ENCODE measurements at places on chromosomes 16 and 17.

DNA sequence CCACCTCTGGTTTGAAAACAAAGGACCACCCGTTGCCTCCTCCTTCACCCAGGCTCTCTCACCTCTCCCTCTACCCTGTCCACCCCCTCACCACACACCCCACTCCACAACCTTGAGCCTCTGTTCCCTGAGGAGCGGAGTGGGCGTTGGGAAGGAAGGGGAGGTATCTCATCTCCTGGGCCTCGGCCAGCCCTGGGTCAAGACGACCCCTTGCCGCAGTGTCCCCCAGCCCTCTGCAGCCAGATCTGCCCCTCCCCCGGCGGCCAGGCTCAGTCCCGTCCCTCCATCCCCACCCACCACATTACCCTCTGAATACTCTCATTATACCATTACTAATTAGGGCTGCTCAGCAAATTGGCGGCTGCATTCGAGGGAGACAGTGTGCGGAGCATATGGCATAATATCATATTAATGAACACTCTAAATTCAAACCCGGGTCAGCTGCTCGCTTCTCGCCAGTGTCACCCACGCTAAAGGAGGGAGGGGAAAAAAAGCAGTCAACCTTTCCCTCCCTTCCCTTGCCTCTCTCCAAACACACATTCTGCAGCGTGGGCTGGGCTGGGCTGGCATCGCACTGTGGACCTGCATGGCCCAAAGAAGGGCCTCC lies 123.2 kb upstream of the LHX1 start:
- DNase-seq, result no peak
- H3K36me3 ChIP-seq, result no peaks in the 10 kb centered on the region
- H3K4me3 ChIP-seq, result no peak overlapping the region
- no peak overlapping the region for H3K27ac ChIP-seq
- H3K4me1 ChIP-seq, result peaks cover 8% of the 10 kb centered on the region

DNA sequence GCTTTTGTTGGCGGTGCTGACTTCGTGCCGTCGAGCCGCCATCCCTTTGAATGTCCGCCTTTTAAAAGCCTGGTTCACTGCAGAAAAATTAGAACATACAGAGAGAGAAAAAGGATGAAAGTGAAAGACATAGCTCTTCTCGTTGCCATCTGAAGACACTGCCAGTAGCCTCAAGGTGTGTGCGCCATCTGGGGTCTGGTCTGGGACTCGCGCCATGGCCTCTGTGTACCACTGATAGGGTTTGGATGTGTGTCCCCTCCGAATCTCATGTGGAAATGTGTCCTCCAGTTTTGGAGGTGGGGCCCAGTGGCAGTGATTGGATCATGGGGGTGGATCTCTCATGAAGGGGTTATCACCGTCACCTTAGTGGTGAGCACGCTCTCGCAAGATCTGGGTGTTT lies 15.5 kb downstream of the GSE1 start:
- no peak overlapping the region for H3K27ac ChIP-seq
- DNase-seq, result no peak

- H3K36me3 ChIP-seq, result no peaks in the 10 kb centered on the region
- DNase-seq, result no peak
- H3K27ac ChIP-seq, result no peak overlapping the region
- H3K4me3 ChIP-seq, result no peak overlapping the region
Observed at GRCh38 chr16:20347666-20348364, 4.7 kb downstream of the UMOD start.

GRCh38 chr17:81306898-81307510 lies 11.9 kb upstream of the SLC38A10 start:
- H3K27me3 ChIP-seq, result no peaks in the 10 kb centered on the region
- no peaks in the 10 kb centered on the region for H3K36me3 ChIP-seq
- no peak overlapping the region for H3K4me3 ChIP-seq
- peaks cover 6% of the 10 kb centered on the region for H3K4me1 ChIP-seq

GRCh38 chr16:25390761-25391160 lies 133.1 kb upstream of the ZKSCAN2 start:
- no peak for DNase-seq
- H3K27ac ChIP-seq, result no peak overlapping the region
- H3K27me3 ChIP-seq, result no peaks in the 10 kb centered on the region

DNA sequence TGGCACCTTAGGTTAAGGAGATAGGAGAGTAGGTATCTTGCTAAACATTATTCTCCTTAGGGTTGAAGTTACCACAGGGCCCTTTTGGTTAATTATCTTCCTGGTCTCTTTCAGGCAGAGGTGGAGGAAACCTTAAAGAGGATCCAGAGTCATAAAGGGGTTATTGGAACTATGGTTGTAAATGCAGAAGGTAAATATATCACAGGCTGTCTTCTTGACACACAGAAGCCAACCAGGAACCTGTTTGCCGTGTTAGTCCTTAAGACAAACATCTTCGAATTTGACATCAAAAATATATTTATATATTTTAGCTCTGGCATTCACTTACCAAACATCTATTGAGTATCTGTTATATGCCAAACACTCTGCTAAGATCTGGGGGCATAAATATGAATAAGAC lies 2.4 kb downstream of the DYNLRB2 start:
- H3K27me3 ChIP-seq, result no peaks in the 10 kb centered on the region
- H3K4me1 ChIP-seq, result peaks cover 11% of the 10 kb centered on the region
- no peak overlapping the region for H3K27ac ChIP-seq
- no peak for DNase-seq
- no peaks in the 10 kb centered on the region for H3K36me3 ChIP-seq

DNA sequence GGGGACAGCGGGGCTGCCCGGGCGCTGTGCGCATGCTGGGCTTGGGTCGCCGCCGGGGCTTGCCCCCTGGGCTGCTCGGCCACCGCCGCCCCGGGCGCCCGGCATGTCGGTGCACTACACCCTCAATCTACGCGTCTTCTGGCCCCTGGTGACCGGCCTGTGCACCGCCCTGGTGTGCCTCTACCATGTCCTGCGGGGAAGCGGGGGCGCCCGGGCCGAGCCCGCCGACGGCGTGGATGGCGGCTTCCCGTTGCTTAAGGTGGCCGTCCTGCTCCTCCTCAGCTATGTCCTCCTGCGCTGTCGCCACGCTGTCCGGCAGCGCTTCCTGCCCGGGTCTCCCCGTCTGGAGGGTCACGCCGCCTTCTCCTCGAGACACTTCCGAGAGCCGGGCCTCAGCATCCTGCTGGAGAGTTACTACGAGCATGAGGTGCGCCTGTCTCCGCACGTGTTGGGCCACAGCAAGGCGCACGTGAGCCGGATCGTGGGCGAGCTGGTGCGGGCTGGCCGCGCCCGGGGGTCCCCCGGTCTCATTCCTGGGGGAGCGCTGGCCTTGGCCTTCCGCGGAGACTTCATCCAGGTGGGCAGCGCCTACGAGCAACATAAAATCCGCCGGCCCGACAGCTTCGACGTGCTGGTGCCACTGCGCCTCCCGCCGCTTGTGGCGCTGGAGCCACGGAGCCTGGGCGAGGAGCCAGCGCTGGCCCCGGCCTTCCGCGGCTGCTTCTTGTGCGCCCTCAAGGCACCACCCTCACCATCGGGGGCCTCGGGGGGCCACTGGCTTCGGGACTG lies 789 bp downstream of the ITPRIPL2 start:
- no peaks in the 10 kb centered on the region for H3K36me3 ChIP-seq
- no peaks in the 10 kb centered on the region for H3K27me3 ChIP-seq
- H3K4me1 ChIP-seq, result peaks cover 28% of the 10 kb centered on the region
- no peak overlapping the region for H3K4me3 ChIP-seq

- no peaks in the 10 kb centered on the region for H3K27me3 ChIP-seq
- peaks cover 14% of the 10 kb centered on the region for H3K4me1 ChIP-seq
- H3K27ac ChIP-seq, result no peak overlapping the region
Observed at GRCh38 chr17:58302919-58303585, 22.3 kb upstream of the MPO start.

- peaks cover 76% of the 10 kb centered on the region for H3K4me1 ChIP-seq
- H3K27me3 ChIP-seq, result no peaks in the 10 kb centered on the region
- H3K36me3 ChIP-seq, result peaks cover 3% of the 10 kb centered on the region
Observed at GRCh38 chr16:67542464-67542863, 13.8 kb downstream of the RIPOR1 start.

- DNase-seq, result no peak
- peaks cover 10% of the 10 kb centered on the region for H3K36me3 ChIP-seq
- H3K4me3 ChIP-seq, result no peak overlapping the region
- peaks cover 12% of the 10 kb centered on the region for H3K4me1 ChIP-seq
- H3K27ac ChIP-seq, result no peak overlapping the region
- no peaks in the 10 kb centered on the region for H3K27me3 ChIP-seq
Observed at GRCh38 chr16:2438121-2438520, 8.9 kb downstream of the CCNF start.

DNA sequence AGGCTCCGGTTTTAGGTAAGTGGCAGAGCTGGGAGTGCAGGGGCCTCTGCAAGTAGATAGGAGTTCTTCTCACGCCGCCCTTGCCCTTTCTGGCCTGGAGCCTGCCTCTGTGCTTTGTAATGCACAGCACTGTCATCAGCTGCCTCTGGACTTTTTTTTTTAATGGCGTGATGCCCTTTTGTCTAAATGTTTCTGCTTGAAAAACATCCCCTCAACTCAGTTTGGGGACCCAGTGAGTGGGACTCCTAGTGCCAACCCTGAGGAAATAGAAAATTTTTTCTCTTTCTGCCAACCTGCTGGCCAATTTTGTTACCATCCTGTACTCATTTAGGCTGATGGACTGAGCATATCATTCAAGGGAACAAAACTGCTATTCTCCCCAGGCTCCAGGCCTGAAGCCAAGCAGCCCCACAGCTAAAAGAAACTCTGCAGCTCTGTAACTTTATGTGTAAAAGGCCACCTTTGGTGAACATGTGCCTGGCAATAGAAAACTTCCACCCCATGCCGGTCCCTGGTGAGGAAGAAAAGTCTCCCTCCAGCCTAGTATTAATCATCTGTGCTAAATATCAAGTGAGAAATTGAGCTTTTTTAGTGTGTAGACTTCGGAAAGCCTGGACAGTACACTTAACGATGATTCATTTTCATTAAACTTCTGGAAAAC lies 22.5 kb downstream of the SLC6A2 start:
- H3K4me1 ChIP-seq, result no peaks in the 10 kb centered on the region
- no peak for DNase-seq
- no peak overlapping the region for H3K27ac ChIP-seq

DNA sequence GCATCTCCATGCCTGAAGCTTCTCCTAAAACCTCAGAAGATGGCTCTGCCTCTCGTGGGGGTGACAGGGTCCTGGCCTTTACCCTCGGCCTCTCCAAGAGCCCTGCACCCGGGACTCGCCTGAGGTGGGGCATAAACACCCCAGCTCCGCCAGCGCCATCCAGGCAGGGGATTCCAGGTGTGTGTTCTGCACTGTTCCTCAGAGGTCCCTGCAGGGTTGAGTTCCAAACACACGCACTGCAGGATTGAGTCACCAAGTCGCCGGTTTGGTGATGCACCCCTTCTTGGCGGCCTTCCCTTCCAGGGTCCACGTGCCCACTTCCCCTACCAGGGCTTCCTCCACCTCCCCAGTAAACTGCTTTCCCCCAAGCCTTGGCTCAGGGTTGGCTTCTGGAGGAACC lies 40.0 kb upstream of the RBFOX3 start:
- no peak overlapping the region for H3K4me3 ChIP-seq
- no peaks in the 10 kb centered on the region for H3K36me3 ChIP-seq
- DNase-seq, result no peak
- H3K27ac ChIP-seq, result no peak overlapping the region

DNA sequence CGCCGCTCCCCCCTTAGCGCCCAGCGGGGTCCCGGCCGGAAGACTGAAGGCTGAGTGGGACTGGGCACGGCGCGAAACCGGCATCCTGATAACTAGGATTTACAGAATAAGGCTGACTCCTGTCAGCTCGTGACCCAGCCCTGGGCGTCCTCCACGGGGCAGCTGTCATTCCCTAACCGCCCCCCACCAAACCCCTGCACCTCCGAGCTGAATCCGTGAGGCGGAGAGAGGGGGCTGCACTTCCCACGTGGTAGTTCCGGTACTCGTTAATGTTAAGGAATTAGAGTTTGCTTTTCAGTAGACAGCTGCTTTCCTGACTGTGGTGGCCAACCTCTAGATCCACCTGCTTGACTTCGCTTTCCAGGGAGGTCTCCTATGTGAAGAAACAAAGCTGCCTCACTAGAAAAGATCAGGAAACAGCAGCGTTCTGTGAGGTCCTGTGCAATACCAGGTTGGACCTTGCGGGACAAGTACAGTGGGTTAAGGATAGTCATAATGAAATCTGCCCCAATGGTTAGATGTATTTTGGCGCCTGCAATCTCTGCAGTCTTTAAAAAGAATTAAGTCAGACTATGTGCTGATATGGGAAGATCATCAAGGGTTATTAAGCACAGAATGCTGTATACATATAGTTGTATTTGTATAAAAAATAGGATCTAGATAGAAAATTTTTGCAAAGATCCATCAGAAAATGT lies 1.1 kb upstream of the WBP2 start:
- no peak for DNase-seq
- no peaks in the 10 kb centered on the region for H3K27me3 ChIP-seq
- H3K4me1 ChIP-seq, result peaks cover 56% of the 10 kb centered on the region
- peak overlapping the region; percentile 89 for H3K27ac ChIP-seq
- H3K4me3 ChIP-seq, result peak overlapping the region; percentile 98

- no peak overlapping the region for H3K27ac ChIP-seq
- no peaks in the 10 kb centered on the region for H3K27me3 ChIP-seq
- H3K36me3 ChIP-seq, result no peaks in the 10 kb centered on the region
- no peak overlapping the region for H3K4me3 ChIP-seq
- peaks cover 6% of the 10 kb centered on the region for H3K4me1 ChIP-seq
Observed at GRCh38 chr17:70523426-70523825, 354.1 kb downstream of the KCNJ2 start.

DNA sequence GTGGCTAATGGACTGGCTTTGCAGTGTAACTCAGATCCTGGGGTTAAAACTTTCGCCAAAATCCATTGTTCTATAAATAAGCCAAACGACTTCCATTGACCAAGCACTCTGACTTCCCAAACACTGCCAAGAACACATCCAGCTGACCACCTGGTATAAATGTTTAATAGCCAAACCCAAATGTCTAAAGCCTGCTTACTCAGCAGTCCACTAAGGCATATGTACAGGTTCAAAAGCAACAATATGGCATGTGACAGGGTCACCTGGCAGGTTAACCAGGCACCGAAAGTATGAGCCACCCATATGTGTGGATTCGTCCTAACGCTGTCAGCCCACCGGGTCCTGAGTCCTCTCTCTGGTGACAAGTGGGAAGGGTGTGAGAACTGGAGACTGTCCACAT lies 2.1 kb downstream of the CSNK1D start:
- H3K4me1 ChIP-seq, result peaks cover 30% of the 10 kb centered on the region
- no peak for DNase-seq
- H3K36me3 ChIP-seq, result peaks cover 3% of the 10 kb centered on the region
- peak overlapping the region; percentile 67 for H3K27ac ChIP-seq
- H3K27me3 ChIP-seq, result no peaks in the 10 kb centered on the region

GRCh38 chr17:59342681-59343131 lies 11.3 kb downstream of the YPEL2 start:
- H3K4me1 ChIP-seq, result peaks cover 22% of the 10 kb centered on the region
- H3K4me3 ChIP-seq, result no peak overlapping the region
- DNase-seq, result no peak
- H3K36me3 ChIP-seq, result peaks cover 1% of the 10 kb centered on the region

DNA sequence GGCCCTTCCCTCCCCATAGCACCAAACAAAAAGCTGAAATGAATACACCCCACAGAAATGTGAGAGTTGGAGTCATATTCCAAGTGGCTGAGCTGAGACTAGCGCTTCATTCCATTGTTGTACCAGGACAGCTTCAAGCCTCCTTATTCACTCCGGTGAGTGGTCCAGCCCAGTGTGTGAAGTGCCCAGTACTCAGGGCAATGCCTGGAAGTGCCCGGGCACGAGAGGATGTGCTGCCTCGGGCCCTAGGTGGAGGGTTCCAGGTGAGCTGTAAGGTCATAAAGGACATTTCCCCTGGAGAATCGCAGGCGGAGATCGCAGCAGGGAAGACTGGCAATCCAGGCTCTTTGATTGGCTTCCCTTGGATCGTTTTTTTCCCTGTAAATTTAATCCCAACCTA lies 5.4 kb upstream of the CYLD start:
- no peak overlapping the region for H3K4me3 ChIP-seq
- DNase-seq, result no peak
- H3K27ac ChIP-seq, result no peak overlapping the region
- no peaks in the 10 kb centered on the region for H3K36me3 ChIP-seq

All from B cell (primary cell).